ENCODE measurements at places on chromosomes 3 and 15.

- no peak for DNase-seq
These were observed 7.7 kb upstream of the GNAT1 start for GRCh38 chr3:50183755-50184154.

DNA sequence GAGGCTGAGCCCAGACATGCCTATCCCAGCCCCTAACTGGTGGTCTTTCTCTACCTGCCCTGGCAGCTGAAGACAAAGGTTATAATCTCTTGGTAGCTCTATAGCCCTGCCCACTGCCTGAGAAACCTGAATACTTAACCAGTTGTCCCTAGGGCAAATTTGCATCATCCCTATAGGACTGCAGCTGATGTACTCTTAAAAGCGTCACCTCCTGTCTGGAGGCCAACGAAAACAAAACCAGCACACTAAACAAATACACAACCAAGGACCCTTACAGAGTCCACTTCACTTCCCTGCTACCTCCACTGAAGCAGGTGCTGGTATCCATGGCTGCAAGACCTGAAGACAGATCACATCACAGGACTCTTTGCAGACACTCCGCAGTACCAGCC is 98.0 kb downstream of the KCNAB1 start:
- no peak for DNase-seq

DNA sequence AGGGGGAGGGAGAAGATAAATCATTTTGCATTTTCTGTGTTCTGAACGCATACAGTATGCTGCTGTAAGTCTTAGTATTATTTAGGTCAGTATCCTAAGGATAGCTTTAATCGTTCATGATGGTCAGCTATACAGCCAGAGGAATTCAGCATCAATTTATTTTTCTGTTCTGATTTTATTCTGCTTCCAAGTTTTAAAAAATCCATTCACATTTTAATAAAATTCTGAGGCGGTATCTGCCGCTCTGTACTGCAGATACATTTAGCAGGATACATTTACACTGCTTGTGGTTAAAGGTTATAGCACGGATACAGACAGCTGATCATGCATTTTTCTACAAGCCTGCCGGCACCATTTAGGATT is 17.8 kb downstream of the ZBTB38 start:
- no peak for DNase-seq

DNA sequence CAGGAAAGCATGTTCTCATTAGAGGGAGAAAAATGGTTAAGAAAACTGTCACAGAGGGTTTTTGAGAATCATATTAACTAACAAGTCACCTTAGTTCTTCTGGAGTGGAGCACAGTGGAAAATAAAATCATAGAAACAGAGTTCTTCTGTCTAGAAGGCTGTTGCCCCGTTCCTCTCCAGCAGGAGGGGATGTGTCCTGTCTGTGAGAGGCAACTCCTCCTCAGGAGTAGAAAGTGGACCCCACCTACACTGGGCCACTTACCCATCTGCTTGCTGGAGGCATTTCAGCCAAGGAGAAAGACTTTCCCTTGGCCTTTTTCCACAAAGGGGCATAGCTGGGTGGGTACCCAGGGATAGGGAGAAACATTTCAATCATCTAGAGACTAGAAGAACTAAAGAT is 106.6 kb downstream of the SSR3 start:
- DNase-seq: peak; percentile 7

Measured in CD4-positive, alpha-beta T cell treated with Interferon gamma for 1 hour (primary cell).